Stimulated activated CD8-positive, alpha-beta memory T cell treated with anti-CD3 and anti-CD28 coated beads, Interleukin-4, amount 100 ng/mL, for 48 hours (primary cell): ENCODE measurements at places on chromosomes 12 and 14.

- DNase-seq = no peak
These were observed 21.6 kb downstream of the EXOC5 start for GRCh38 chr14:57246933-57247657.

DNA sequence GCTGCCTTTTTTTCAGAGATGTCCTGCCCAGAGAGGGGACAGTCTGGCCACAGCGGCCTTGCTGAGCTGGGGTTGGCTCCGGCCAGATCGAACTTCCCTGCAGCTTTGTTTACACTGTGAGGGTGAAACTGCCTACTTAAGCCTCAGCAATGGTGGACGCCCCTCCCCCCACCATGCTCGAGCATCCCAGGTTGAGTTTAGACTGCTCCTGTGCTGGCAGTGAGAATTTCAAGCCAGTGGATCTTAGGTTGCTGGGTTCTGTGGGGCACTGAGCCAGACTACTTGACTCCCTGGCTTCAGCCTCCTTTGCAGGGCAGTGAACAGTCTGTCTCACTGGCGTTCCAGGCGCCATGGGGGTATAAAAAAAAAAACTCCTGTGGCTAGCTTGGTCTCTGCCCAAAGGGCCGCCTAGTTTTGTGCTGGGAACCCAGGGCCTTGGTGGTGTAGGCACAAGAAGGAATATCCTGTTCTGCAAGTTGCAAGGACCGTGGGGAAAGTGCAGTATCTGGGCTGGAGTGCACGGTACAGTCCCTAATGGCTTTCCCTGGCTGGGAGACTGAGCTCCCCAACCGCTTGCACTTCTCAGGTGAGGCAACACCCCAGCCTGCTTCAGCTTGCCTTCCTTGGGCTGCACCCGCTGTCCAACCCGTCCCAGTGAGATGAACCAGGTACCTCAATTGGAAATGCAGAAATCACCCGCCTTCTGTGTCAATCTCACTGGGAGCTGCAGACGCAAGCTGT is 79.1 kb downstream of the LRIG3 start:
- DNase-seq = no peak

DNA sequence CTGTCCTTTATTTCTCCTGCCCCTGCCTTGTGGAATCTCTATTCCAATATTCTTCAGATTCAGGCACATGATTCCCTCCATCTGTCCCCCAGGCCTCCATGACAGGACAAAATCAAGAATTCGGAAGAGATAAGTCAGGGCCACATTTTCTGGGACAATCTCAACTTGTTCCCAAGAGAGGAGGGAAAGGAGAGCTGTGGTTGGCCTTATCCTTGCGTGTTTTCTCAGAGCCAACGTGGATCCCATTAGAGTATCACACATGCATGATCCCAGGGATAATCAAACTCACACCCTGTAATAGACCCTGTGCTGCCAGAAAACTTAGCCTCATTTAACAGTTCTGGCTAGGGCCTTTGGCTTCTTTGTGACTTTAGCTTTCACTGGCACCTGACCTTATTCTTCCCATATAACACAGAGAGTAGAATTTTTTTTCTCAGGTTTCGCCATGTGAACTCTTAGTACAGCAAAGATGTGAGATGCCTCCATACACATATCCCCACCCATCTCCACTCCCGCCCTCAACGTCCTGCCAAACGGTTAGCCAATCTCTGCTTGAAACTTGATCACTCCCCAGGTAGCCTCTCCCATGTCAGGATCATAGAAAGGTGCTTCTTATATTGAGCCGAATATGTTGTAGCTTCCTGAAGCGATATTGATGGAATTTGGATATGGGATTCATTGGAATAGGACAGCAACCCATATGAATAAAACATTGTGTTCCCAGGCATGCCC is 6.7 kb upstream of the KRT1 start:
- DNase-seq = no peak

GRCh38 chr12:24378548-24379407 is 429.3 kb upstream of the SOX5 start:
- DNase-seq = no peak

DNA sequence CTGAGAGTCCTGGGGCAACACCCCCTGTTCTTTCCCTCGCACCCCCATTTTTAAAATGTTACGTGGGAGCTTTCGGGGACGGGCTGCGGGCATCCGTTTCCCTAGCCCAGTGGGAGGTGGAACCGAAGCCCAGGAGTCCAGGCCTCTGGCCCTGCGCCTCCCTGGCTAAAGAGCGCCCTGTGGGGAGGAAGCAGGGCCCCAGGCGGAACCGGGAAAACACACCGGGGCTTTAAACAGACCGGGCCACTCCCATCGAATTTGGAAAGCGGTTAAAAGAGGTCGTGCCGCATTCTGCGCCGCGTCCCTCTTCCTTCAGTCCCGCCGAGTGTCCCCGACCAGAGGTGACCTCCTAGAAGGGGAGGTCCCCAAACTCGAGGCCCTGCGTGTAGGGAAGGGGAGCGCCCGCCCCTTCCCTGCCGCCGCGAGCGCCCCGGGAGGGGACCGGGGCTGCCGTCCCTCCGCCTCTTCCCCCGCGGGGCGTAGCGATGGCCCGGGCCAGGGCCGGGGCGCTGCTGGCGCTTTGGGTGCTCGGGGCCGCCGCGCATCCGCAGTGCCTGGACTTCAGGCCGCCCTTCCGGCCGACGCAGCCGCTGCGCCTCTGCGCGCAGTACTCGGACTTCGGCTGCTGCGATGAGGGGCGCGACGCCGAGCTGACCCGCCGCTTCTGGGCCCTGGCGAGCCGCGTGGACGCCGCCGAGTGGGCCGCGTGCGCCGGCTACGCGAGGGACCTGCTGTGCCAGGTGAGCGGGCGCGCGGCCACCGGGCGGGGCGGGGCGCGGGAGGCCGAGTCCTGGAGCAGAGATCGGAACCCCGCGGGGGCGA is at the start of gene HHIPL1:
TSS of gene HHIPL1 (plus strand) at position 407 of the 822 bp plus-strand sequence. CDS start at position 486, 79 bp downstream.
- no peak for DNase-seq

GRCh38 chr12:104792570-104792969 is 165.5 kb downstream of the SLC41A2 start:
- DNase-seq = no peak

- no peak for DNase-seq
These were observed 264.0 kb upstream of the PLEKHG7 start for GRCh38 chr12:92438641-92439419.

DNA sequence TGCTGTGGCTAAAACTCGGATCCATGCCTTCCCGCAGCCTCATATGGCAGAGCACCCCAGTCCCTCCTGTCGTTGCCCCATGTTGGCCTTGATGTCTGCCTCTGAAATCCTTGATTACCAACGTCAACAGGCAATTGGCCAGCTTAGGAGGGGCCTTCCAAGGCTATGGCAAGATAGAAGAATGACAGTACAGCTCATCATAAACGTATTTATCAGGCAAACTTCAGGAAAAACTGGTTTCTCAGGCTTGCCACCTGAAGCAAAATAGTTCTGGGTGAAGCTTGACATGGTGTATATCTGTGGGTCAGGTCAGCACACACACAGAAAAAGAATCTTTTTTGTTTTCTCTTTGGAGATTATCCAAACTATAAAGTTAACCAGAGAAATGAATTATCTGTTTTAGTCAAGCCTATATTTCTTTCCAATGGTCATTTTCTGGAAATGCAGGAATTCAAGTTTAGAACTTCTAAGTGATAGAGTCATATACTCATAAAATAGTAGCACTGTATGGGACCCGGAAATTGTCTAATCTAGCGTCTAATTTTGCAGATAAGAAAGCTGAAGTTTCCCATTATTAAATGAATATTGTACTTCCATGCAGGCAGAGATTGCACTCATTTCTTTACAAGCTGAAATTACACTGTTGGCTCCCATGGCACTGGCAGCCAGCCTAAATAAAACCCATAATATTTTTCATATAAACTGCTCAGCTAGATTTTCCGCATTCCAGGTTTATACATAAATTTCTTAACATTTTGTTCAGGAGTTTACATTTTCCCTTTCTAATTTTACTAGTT is 24.4 kb upstream of the DUSP16 start:
- DNase-seq = no peak

DNA sequence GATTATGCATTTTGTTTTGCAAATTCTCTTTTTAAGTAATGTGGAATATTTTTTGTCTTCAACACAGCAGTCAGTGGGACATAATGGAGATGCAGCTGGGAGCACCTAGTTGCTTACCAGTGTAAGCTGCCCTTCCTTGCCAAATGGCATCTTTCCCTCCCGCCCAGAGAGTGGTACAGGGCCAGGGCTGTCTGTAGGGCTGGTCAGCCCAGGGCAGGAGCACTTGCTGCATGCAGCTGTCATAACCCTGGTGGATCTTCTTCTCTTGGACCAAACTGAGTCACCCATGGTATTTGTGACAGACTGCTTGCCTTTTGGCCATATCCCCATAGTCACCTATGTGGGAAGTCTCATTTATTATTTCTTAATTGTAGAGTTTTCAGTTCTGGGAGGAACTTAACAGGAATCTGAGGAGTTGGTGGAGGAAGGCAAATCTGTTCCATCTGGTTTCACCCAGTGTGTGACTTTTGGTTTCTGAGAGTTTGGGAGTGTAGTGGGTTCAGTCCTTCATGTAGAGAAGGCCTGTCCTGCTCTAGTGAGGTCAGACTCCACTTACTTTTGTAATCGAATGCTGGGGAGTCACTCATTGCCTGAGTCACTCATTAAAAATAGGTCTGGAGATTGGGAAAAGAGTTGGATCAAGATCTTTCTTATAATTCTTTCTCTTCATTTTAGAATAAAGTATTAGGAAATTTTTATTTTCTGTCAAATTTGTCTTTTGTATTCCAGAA is 62.0 kb upstream of the ASPG start:
- no peak for DNase-seq

DNA sequence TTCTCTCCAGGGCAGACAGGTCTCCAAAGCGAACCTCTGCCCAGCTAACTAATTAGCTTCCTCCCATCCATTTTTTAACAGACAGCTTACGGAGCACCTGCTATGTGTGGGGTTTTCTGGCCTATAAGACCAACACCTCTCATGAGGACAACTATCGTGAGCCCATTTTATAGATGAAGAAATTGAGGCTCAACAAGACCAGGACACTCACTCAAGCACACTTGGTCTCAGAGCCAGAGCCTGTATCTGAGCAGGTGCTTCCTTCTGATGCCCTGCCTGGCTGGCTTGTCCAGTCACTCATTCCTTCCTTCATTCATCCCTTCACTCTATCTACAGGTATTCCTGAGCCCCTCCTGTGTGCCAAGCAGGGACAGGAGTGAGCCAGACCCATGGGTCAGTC is 6.1 kb downstream of the TRPV4 start:
- no peak for DNase-seq

GRCh38 chr14:94768521-94769390 is 1.2 kb downstream of the GSC start:
- DNase-seq = peak; percentile 35

DNA sequence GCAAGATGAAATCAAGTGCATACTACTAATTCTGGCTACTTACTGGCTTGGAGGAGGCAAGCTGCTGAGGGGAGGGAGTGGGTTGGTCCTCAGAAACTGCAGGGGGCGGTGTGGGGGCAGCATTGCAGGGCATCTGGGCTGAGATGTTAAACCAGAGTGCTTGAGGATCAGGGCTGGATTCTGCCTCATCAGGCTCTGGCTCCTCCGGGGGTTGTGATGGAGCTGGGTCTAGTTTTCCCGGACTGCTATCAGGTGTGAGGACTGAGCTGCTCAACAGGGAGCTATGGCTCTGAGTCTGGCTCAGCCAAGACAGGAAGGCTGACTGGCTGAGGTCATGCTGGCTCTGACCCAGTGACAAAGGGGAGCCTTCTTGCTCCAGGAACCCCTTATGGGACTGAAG is 28.6 kb downstream of the BAZ2A start:
- DNase-seq = peak; percentile 45

DNA sequence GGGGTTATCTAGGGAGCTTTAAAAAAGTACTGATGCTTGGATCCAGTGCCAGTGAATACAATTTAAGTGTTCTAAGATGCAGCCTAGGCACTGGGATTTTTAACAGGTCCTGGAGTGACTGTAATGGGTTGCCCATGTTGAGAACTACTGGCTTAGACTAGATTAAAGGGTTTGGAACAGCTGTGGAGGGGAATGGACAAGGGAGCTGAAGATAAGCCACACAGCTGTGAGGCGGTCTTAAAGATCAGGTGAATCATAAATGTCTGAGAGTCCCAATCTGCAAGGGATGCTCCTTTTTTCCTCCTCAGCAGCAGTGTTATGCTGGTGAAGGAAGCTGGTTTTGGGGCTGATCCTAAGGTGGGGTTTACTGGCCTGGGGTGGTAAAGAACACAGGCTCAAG is 35.5 kb upstream of the FRMD6 start:
- no peak for DNase-seq

GRCh38 chr12:75623631-75624154 is 112.3 kb upstream of the KRR1 start:
- no peak for DNase-seq

- DNase-seq = no peak
These were observed 267.7 kb downstream of the SLC6A15 start for GRCh38 chr12:84644908-84645307.

GRCh38 chr12:26068503-26068902 is 56.3 kb downstream of the BHLHE41 start:
- no peak for DNase-seq

DNA sequence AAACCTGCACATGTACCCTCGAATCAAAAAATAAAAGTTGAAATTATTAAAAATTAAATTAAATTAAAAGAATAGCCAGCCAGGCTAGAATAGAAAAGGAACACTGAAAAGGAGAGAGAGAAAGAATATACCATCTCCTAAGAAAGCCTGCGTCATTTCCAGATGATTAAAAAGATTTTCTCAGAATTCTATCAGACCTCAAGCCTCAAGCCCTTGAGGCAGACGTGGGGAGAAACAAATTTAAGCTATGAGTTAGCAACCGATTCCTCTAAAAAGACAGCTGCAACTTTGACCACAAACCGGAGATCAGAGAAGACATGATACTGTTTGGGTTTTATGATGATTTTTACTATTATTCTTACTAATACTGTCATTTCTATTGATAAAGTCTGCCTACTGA is 138.3 kb downstream of the KSR2 start:
- no peak for DNase-seq
